ENCODE measurements at places on chromosomes 11 and 22.

DNA sequence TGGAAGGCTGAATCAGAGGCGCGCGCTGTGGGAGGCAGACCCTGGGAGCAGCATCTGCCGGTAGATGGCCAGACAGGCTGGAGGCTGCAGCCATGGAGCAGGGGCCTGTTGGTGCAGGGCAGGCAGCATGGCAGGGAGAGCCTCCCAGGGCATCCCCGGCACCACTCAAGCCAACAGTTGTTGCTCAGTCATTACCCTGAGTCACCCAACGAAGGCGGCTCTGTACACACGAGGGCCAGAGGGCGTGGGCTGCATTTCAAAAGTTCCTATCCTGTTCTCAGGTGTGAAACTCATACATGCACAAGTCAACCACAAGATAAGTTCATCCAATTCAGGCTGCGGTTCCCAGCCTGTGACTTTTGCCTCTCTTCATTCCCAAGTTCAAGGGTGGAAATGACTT is 2.6 kb downstream of the ANO1 start:
- no peak for DNase-seq

GRCh38 chr22:48651036-48651890 is 1176.4 kb downstream of the BRD1 start:
- DNase-seq: no peak

DNA sequence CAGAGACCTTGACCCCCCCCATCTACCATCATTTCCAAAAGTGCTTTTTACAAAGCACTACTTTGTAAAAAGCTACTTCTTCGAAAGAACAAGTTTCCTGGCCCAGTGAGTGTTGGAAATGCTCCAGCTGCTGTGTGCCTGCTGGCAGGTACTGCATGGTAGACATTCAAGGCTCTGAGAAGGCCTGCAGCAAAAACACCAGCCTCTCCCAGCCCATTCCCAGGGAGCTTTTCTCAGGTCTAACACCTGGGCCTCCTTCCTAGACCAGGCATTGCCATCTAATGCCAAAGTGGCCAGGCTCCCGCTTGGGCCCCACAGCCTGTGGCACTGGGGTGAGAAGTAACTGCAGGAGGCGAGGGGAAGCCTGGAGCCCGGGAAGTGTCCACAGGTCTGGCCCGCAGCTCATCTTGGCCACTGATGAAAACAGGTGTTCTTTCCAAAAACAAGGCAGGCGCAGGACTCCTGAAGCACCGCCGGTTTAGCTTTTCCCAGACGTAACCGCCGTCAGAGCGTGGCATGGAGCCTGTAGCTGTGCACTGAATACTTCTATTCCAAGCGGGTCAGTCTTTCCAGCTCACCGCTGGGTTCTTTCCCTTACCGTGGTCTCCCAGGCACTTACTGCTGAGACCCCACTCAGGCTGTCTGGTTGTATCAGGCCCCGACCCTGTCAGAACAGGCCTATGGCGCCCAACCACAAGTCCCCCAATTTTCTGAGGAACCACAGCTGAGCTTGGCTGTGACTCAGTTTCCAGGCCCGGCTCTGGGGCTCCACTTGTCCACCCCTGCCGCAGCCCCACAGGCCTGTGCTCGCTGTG is 1.2 kb upstream of the TCIRG1 start:
- DNase-seq: no peak

DNA sequence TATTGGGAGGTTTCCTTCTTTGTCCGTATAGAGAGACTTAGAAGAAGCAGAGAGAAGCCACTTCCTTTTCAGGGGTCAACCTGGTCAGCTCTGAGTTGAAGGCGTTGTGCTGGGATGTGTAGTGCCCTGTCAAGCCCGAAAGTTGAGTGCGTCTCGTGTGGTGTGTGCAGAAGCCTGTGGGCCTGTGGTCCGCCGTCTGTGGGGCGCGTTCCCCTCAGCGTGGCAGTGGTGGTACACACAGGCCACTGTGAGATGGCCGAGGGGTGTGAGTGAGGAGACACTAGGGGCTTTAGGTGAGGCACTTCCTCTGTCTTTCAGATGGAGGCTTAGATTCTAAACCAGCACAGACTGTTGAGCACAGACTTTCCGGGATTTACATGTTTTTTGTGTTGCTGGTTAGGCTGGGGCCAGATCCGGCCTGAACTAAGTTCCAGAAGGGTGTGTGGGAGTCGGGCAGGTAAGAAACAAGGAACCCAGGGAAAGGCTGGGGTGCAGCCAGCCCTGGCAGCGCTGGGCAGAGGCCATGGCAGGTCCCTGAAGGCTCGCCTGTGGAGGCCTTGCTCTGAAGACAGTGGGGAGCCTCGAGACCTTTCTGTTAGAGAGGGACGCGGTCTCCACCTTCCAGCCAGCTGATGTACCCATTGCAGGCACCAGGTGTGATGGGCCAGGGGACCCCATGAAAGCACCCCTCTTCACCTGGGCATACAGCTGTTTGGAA is 194.2 kb downstream of the TBC1D22A start:
- no peak for DNase-seq

- DNase-seq: no peak
These were observed 1.9 kb downstream of the PIWIL3 start for GRCh38 chr22:24772493-24773220.

GRCh38 chr11:78138291-78138690 is 1.1 kb downstream of the ALG8 start:
- no peak for DNase-seq

- DNase-seq: peak; percentile 5
These were observed 72.2 kb downstream of the PDHX start for GRCh38 chr11:34988294-34989255.

- no peak for DNase-seq
These were observed 85.5 kb downstream of the MORC2 start for GRCh38 chr22:30882974-30883533.

DNA sequence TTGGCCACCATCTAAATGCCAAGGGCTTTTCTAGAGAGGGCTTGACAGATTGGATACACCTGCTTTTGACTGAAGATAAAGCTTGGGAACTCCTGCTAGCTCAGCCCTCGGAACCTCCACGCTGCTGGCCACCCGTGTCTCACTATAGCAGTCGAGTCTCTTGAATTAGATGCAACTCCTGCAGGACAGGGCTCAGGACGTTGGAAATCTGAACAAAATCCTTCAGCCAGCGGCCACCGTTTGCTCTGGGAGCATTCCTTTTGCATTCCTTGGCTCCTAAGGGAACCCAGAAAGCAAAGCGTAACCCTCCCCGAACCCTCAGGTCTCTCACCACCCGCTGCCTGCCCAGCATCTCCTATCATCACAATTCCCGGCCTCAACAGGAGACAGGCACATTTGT is 77.8 kb downstream of the GRIK4 start:
- DNase-seq: no peak

DNA sequence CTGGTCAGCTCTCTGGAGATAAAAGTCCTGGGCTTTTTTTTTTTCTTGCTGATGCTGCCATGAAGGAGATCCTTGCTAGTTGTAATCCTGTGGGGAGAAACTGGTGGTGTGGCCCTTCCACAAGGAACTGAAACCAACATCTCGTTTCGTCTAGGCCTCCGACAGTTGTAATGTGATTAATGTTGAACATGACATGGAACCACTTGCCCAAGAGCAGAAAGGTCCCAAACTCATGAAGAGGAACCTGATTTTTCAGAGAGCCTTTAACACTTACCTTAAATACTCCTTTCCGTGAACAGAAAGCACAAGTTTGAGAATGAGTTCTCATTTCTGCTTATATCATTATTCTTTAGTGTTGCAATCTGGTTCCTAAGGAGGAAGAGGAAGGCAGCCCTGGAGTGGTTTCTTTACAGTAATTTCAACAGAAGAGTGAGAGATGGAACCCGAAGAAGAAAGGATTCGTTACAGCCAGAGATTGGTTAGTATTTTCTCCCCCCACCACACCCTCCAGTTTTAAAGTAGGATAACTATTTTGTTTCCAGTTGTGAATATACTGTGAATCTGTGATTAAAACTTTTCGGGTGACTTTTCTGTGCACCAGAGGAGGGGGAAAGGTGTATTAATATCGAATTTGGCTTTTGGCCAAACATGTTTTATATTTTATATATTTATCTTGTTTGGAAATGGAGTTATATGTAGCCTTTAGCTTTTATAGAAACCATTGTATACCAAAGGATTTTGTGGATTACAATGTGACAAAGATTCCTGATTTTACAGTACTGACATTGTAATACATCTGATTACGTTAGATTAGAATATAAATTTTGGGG is 2.0 kb downstream of the KDM2A start:
- no peak for DNase-seq

DNA sequence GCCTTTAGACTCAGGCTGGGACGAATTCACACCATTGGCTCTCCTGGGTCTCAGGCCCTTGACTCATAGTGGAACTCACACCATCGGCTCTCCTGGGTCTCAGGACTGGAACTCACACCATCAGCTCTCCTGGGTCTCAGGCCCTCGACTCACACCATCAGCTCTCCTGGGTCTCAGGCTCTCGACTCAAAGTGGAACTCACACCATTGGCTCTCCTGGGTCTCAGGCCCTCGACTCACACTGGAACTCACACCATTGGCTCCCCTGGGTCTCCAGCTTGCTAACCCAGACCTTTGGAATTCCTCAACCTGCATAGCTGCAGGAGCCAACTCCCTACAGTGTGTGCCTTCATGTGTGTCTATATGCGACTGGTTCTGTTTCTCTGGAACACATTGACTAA is 56.7 kb downstream of the SHISAL1 start:
- DNase-seq: no peak

DNA sequence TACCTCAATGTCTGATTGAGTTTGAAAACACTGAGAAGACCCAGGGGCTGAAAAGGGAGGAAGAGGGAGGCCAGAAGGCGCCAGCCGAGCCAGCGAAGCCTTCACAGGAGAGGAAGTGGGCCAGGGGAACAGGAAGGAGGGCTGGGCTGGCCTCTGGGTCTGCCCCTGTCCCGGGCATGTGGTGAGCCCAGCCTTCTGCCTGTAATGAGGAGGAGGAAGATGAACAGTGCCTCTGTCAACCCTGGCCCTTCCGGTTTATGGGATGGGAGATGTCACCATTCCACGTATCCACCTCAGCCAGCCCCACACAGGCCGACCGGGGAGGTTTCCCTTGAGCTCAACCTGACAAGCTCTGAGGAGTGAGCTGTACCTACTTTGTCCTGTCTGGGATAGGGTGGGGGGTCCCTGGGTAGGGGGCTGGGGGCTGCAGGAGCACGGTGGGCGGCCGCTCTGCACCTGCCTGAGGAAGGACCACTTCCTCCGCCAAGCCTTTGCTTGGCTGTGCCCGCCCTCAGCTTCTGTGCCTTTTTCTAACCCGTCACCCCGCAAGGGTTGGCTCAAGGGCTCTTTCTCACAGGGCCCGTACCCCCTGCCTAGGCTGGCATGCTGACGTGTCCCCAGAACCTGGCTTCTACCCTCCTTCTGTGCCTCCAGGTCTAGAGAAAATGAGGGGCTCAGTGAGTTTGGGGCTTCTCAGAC is 2.0 kb downstream of the PARVG start:
- peak; percentile 77 for DNase-seq

DNA sequence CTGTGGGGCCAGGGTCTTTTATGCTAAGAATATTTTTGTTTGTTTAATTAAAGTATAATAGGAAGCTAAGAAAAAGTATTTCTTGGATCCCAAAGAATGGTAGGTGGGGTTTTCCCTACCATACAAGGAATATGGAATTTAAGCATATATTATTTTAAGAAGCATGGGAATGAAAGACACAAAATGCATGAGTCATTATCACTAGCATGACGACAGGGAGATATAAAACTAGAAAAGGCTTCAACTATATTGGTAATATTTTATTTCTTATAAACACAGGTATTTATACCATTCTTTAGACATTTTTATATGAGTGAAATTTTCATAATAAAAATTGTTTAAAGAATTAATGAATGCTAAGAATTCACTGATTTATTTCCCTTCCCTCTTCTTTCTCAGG is 39.3 kb upstream of the SOX6 start:
- no peak for DNase-seq

All from GDM1 (cell line).